ENCODE measurements at places on chromosomes 5 and 9.
A peak's percentile ranks its signal among the peaks of the same experiment; 100 is the strongest.

- no peak for DNase-seq
These were observed 45.3 kb downstream of the COL5A1 start for GRCh38 chr9:134686896-134687295.

GRCh38 chr9:99478469-99479027 is 256.5 kb downstream of the SEC61B start:
- DNase-seq = peak; percentile 23

GRCh38 chr5:81630684-81631083 is 120.2 kb downstream of the SSBP2 start:
- DNase-seq = no peak

DNA sequence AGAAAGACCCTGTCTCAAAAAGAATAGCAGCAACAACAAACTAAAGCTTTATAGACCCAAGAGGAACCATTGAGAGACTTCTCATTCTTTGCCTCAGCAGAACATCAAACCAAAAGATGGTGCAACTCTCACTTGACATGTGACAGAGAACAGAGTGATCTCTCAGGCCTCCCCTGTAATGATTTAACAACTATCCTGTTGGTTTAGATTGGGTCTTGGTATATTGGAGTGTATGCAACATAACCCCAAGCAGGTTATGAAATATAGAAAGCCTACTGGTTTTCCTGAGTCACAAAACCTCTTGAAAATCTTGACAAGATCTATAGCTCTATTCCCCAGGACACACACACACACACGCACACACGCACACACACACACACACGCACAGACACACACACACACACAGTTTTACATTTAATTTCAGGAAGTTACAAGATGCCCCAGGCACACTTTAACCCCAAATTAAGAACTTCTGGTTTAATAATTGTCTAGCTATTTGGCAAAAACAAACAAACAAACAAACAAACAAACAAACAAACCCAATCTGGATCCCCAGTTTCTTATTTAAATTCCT is 6.5 kb upstream of the FGF1 start:
- no peak for DNase-seq
